Stimulated activated CD4-positive, alpha-beta T cell treated with anti-CD3 and anti-CD28 coated beads, TNF-alpha, amount 100 ng/mL, for 4 hours (primary cell): ENCODE measurements at places on chromosomes 2 and 18.

- no peak for DNase-seq
These were observed at the start of gene KLHL14 for GRCh38 chr18:32772581-32773381. Gene KLHL14 (minus strand): TSS chr18:32773023. CDS start chr18:32770591, 2,432 bp downstream.

- DNase-seq, result no peak
These were observed 197 bp downstream of the GDF7 start for GRCh38 chr2:20667151-20667530.

DNA sequence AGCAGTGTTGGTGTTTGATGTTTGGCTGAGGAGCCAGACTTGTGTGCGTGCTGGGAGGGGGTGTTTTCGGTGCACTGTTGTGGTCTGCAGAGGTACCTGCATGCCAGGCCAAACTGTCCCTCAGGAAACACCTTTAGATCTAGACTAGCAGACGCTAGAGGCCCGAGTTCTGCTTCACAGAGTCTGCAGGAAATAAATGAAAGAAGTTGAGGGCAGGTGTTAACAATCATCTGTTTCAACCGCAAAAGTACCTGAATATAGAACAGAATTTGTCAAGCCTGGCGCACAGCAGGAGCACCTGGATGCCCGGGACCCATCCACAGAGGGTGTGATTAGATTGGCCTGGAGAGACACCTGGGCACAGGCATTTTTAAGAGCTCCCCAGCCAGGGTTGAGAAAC is 40.5 kb upstream of the REL start:
- DNase-seq, result no peak

DNA sequence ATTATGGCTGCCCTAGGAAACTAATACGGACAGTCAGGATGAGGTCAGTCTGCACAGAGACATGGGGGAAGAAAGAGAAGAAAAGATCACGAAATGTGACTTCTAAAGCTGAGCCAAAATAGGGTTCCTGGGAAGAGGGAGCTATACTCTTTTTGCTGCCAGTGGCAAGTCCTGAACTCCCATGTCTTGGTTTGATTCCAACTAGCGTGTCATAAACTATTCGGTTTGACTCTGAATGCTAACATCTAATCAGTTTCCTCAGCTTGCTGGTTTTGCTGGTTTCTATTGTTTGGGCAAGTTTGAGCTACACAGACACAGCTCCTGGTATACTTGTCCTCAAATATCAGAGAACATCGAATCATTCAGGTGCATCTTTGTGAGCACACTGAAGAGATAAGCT is 80.5 kb upstream of the CYP1B1 start:
- no peak for DNase-seq

DNA sequence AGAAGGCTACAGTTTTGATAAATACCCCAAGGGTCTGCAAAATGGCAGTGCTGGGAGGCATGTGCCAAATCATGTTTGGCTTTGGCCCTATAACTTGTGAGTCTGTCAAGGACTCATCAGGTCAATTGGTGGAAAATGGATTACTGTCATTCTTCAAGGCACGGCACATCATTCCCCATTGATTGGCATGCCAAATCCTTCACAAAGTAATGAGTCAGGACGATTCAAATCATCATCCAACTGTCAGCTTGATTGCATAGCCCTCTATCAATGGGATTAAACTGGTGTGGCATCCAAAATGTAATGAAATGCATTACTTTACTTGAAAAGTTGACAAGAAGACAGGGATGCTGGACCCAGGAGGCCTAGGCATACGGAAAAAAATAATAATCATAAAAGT is 441.6 kb upstream of the PIK3C3 start:
- DNase-seq, result no peak

GRCh38 chr2:240129311-240129710 is 6.8 kb downstream of the COPS9 start:
- no peak for DNase-seq
